ENCODE measurements at places on chromosomes 13 and 19. TPM values are rescaled to one million over a fixed set of nuclear protein-coding genes. Genes with fewer than 3 reads are reported as not detected.

Gene KCTD4
- total RNA-seq: not detected

Gene SPACA4
- total RNA-seq: not detected

Gene OR7C2
- not detected for total RNA-seq

Gene ZNF441
- total RNA-seq: not detected

Gene SSC5D
- 0.99 TPM for total RNA-seq

Gene FGF14
- not detected for total RNA-seq

Gene KLK7
- total RNA-seq: 0.09 TPM

Gene CDX2
- 0.64 TPM for total RNA-seq

Gene ZNF20
- 0.29 TPM for total RNA-seq

Gene ZNF772
- 1.8 TPM for total RNA-seq

Gene ADGRE2
- 1.1 TPM for total RNA-seq

Gene UQCR11
- total RNA-seq: 80.7 TPM

Gene MZT1
- total RNA-seq: 11.3 TPM

Gene LHB
- total RNA-seq: not detected

Gene ACER1
- not detected for total RNA-seq

Gene LILRA1
- total RNA-seq: not detected

Gene ZNF763
- not detected for total RNA-seq

Gene WDR87
- not detected for total RNA-seq

Gene CNMD
- total RNA-seq: not detected

All from A549 treated with AZD2906 at 1 μM for 4 hours (cell line).